ENCODE measurements at places on chromosomes 4 and X.

- DNase-seq: no peak
Measured at GRCh38 chrX:20421697-20422096, 155.0 kb upstream of the RPS6KA3 start.

DNA sequence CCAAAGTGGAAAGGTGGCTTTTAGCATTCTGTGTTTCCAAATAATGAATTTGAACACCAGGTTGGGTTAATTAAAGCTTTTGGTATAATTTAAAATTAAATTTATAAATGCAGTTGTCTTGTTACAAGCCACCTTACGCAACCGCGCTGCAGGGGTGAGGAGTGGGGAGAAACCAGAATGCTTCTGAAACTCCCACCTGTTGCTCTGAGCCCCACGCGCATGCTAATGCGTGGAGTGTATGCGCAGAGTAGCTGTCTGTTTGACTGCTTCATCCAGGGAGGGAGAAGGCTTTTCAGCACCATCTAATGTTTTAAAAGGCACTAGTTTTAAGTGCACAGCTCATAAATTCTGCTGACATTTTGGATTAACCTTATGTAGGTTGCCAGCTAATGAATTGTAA, 12.5 kb downstream of the OGT start:
- DNase-seq: no peak

DNA sequence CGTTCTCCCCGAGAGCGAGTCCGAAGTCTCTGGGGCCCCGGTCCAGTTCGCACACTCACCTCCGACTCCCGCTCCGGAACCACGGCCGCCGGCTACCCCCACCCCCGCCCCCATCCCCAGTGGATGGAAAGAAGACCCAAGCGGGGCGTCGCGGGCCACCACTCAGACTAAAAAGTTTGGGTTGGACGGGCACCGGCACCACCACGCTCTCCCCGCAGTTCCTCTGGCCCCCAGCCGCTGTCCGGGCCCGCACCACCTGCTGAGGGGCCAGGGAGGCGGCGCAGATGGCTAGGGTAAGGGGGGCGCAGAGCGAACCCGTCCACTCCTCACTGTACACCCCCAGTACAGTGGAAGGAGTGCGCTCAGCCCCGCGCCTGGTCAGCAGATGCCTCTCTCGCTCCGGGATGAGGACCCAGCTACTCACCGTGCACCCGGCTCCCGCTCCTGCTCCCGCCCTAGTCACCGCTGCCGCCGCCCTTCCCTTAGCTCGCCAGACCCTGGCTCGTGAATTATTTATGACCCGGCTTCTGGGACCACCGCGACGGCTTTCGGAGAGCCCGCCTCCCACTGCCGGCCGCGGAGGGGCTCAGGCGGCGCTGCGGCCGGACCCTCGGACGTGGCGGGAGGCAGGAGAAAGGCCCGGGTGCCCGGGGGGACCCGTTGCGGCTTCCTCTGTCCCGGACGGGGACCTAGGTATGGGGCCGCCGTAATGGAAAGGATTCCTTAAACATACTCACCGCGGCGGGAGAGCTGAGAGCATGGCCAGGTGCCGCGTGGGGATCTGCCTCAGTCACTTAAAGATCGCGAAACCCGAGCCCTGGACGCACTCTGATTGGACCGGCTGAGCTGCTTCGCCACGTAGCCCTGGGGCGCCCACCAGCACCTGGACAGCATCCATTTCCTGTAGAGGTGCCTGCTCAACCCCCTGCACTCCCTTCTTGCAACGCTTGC, at the start of gene PROM1:
PROM1 (minus strand) TSS at position 783 of the 951 bp plus-strand sequence. CDS start 8,117 bp downstream, outside the sequence.
- DNase-seq: peak; percentile 8

- no peak for DNase-seq
Measured at GRCh38 chrX:149715468-149715867, 3.6 kb downstream of the MAGEA11 start.

DNA sequence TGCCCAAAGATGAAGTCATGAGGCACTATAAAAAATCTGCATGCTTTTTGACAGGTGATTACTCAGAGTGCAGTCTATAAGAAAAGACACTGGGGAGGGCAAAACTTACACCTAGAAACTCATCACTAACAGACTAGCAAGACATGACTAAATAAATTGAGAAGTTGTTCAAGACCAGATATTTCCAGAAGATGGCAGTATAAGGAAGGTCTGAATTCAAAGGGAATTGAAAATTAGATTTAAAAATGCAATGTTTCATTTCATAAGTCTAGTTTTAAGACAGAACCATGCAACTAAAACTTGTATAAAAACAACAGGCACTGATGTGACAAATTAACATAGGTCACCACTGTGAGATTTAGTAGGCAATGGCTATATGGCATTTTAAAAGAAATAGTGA, 232.5 kb upstream of the POF1B start:
- no peak for DNase-seq

GRCh38 chr4:9944431-9945425, 76.6 kb downstream of the SLC2A9 start:
- no peak for DNase-seq

- peak; percentile 5 for DNase-seq
Measured at GRCh38 chrX:65726715-65727114, 59.3 kb downstream of the MSN start.

DNA sequence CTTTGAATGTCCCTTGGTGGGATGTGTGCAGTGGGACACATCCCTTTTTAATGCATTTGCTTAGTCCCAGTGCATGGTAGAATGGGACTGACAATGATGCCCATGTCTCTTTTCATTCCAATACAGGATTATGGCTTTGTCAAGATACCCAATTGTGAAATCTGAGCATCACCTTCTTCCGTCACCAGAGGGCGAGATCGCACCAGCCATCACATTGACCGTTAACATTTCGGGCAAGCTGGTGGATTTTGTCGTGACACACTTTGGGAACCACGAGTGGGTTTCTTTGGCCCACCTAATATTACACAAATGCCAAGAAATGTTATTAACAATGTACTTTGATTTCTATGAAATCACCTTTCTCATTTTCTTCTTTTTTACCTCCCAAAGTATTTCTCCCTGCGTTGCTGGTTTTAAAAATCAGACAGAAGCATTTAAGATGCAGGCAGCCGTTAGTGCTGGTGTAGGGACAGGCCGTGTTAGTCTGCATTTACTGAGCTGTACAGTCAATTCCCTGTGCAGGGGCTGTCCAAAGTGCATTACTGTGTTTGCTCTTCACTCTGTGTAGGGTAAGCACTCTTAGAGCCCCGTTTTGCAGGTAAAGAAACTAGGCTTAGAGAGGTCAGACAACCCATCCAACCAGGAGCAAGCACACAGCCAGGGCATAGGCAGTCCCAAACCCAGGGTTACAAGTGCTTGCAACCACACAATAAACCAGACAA, 46.5 kb downstream of the CWH43 start:
- peak; percentile 3 for DNase-seq
